Progenitor cell of endocrine pancreas (in vitro differentiated cells): ENCODE measurements at places on chromosomes 1 and 21. TPM values are rescaled to one million over a fixed set of nuclear protein-coding genes. Genes with fewer than 3 reads are reported as not detected.

- peaks cover 24% of the 10 kb centered on the region for H3K4me1 ChIP-seq
- DNase-seq, result no peak
- H3K27me3 ChIP-seq, result no peaks in the 10 kb centered on the region
- H3K36me3 ChIP-seq, result peaks cover 7% of the 10 kb centered on the region
Observed at GRCh38 chr1:219271818-219272535, 98.3 kb downstream of the LYPLAL1 start.

The ERG gene
- not detected in 2 replicates for total RNA-seq

The OR14I1 gene
- total RNA-seq, result not detected in 2 replicates

The MAP1LC3C gene
- not detected in 2 replicates for total RNA-seq

The SPAG17 gene
- total RNA-seq, result 13.4 and 14.9 TPM in 2 replicates
